ENCODE measurements at places on chromosomes 11 and 22.

DNA sequence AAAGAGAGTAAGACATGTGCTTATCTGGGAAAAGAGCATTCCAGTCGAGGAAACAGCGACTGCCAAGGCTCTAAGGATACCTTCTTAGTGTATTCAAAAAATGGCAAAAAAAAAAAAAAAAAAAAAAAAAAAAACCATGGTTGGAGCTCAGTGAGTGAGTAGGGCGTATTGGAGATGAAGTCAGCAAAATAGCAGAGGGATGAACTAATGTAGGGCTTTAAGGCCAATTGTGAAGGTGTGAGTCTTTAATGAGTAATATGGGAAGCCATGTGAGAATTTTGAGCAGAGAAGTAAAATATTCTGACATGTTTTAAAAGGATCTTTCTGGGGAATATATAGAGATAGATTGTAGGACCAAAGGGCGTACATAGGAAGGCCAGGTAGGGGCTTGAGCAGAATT lies 498.6 kb upstream of the ISX start:
- DNase-seq = no peak

DNA sequence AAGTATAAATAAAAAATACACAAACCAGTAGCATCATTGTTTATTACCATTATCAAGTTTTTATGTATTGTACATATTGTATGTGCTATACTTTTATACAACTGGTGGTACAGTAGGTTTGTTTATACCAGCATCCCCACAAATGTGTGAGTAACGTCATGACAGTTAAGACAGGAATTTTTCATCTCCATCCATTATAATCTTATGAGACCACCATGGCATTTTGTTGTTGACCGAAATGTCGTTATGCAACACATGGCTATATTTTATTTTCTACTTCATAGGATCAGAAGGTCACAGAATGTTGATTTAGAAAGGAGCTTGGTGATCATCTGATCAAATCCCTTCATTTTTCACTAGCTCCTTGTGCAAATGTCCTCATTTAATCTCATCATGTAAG lies 170.9 kb upstream of the NCAM1 start:
- no peak for DNase-seq

- DNase-seq = no peak
These were observed 2.2 kb downstream of the PHRF1 start for GRCh38 chr11:578276-579035.

DNA sequence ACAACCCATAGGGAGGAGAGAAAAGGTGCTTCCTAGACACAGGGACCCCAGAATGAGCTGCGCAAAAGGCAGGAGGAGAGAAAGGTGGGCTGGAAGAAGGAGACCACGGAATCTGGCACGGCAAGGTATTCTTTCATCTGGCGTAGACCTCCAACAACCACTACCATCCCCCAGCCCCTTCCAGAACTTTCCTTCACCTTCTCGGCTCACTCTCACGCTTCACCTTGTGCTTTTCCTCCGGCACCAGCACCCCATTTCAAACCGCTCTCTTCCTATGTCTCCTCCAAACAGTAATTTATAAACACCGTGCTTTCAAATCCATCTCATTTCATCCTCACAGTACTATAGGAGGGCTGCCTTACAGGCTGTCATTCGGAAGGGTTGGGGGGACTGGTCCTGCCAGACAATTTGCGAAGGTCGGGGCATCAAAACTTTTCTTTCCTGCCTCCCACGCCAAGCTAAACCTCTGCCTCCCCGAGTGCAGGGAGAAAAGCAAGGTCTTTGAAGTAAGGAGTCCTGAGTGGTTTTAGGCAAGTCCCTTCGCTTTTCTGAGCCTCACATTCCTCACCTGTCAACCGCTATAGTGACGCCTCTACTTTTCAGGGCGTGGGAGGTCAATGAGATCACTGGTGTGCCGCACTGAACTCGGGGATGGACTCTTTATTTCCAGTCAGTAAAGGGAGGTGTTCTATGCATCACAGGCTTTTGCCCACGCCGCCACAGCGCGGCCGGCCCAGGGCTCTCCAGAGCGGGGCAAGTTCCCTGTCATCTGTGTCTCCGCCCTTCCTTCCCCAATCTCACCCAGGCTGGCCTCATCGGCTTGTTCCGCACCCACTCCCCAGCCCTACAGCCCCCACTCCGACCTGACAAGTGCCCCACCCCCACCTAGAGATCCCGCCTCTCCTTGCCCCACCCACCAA lies 800 bp downstream of the KCTD21 start:
- peak; percentile 88 for DNase-seq

DNA sequence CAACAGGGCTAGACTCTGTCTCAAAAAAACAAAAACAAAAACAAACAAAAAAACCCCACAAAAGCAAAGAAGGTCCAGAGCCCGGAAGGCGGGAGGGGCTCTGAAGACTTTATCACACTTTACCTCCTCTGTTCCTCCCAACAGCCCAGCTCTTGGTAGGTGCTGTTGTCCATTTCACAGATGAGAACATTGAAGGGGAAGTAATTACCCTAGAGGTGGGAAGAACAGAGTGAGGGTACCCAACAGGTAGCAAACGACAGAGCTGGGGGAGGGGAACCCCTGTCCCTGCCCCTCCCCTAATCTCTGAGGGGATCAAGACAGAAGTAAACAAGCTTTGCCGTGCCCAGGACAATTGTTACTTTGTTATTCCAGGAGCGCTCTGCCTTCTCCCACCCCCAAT lies 1.0 kb upstream of the BIK start:
- DNase-seq = no peak
